ENCODE measurements at places on chromosomes 3 and 15.

DNA sequence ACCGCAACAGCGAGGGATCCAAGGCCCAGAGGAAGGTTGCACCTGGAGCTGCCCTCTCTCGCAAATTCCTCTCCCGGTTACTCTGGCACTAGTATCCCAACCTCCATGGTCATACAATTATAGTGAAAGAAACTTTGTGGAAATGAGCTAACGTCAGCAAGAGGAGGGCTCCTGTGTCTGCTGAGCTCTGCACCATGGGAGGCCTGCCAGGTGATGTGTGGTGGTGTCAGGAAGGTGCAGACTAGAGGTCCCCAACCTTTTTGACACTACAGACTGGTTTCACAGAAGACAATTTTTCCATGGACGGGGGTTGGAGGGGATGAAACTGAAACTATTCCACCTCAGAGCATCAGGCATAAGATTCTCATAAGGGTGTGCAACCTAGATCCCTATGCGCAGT, 13.2 kb upstream of the IQCF6 start:
- DNase-seq = no peak

- DNase-seq = no peak
Observed at GRCh38 chr3:16404349-16404895, 109.1 kb downstream of the RFTN1 start.

DNA sequence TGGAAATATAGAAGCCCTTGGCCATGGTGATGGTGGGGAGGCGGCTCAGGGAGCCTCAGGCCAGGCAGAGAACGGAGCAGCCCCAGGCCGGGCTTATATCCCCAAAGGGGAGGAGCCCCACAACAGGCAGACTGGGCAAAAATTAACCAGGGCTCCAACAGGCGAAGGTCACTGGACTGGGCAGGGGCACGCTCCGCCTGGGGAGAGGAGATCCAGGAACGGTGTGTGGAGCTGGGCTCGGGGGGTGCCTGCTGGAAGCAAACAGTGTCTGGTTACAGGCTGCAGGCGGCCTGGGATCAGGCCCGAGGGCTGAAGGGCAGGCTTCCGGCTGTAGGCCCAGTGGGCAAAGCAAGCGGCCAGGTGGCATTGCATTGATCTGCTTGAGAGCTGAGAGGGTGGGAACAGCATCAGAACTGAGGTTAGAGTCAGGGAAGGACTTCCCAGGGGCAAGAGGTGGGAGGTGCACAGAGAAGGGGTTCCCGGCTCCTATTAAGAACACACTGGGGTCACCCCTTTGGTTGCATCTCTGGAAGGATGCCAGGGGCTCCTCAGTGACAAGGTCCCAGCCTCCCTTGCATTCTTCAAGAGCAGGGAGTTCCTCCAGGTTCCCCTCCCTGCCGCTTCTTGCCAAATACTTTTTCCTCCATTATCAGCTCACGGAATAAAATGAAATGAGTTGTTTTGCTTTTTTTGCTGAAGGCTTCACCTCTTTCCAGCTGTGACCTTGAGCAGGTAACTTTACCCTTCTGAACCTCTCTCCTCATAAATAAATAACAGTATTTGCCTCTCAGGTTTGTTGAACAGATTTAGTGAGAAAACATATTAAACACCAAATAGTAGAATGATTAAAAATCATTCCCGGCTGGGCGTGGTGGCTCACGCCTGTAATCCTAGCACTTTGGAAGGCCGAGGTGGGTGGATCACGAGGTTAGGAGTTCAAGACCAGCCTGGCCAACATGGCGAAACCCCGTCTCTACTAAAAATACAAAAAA, 7.8 kb downstream of the ANPEP start:
- DNase-seq = no peak

- no peak for DNase-seq
Observed at GRCh38 chr3:140162551-140162950, 227.6 kb downstream of the CLSTN2 start.

- DNase-seq = no peak
Observed at GRCh38 chr15:101020451-101020850, 101.3 kb downstream of the LRRK1 start.

GRCh38 chr3:85780806-85781205, 822.0 kb downstream of the CADM2 start:
- DNase-seq = no peak

DNA sequence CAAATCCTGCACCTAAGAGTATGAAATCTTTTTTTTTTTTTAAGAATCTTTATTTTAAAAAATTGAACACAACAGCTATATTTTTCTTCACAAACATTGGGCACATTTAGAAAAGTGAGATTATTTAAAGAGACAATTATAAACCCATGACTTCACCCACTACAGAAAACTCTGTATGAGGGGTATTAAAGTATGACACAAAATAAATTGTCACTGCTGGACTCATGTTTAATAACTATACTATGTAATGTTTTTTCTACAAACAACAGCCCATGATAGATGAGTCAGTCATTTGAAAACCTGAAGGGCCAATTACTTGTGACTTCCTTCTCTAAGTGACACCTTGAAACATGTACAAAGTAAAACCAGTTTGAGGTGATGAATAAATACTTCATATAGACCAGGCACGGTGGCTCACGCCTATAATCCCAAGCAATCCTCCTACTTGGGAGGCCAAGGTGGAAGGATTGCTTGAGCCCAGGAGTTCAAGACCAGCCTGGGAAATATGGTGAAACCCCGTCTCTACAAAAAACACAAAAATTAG, 36.0 kb downstream of the AQR start:
- DNase-seq = no peak

DNA sequence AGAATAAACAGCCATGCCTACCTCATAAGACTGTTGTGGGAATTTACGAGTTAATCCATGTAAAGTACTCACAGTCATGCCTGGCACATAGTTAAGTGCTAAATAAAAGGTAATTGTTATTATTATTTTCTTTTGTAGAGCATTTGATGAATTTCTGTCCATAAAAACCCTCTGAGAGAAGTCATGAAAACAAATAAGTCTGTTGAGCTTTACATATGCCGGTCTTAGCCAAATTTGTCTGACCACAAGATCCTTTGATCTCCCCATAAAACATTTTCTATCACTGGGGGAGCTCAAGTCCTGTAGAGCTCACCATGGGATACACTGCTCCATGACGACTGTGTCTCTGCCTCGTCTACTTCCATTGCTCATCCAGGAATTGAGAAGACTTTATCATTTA, 114.0 kb downstream of the MAGI1 start:
- DNase-seq = no peak

GRCh38 chr15:36230776-36231175, 348.6 kb upstream of the CDIN1 start:
- no peak for DNase-seq

Data from effector CD4-positive, alpha-beta T cell (primary cell).